ENCODE measurements at places on chromosomes 1 and 21.

DNA sequence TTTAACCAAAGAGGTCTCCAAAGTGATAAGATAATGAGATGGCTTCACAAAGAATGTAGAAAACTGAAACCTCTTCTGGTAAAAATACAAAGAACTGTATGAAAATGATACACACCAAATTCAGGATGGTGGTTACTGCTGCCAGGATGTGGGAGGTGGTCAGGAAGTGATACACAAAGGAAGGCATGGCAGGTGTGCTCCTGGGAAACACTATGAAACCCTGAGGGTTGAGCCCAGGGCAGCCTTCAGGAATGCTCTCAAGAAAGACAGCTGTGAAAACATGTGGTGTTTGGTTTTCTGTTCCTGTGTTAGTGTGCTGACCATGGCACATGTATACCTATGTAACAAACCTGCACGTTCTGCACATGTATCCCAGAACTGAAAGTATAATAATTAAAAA, 109.3 kb downstream of the NTNG1 start:
- DNase-seq = no peak

- no peak for DNase-seq
Measured at GRCh38 chr1:44220001-44220751, 6.9 kb downstream of the DMAP1 start.

DNA sequence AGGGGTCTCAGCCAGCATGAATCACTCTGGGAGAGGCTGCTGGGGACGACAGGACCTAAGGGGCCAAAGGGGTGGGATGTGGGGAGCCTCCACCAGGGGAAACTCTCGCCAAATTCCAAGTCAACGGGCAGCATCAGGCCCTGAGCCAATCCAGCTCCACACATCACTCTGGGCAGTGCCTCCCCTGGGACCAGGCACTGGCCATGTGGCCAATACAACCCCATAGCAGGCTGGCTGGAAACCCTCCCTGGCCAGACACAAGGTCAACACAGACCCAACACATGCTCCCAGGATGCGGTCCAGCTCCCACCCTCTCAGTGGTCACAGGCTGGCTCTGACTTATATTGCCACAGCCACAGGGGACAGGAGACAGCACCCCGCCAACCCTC, 60.0 kb downstream of the MEGF6 start:
- DNase-seq = no peak

GRCh38 chr21:37195059-37195458, 72.1 kb downstream of the VPS26C start:
- DNase-seq = no peak

DNA sequence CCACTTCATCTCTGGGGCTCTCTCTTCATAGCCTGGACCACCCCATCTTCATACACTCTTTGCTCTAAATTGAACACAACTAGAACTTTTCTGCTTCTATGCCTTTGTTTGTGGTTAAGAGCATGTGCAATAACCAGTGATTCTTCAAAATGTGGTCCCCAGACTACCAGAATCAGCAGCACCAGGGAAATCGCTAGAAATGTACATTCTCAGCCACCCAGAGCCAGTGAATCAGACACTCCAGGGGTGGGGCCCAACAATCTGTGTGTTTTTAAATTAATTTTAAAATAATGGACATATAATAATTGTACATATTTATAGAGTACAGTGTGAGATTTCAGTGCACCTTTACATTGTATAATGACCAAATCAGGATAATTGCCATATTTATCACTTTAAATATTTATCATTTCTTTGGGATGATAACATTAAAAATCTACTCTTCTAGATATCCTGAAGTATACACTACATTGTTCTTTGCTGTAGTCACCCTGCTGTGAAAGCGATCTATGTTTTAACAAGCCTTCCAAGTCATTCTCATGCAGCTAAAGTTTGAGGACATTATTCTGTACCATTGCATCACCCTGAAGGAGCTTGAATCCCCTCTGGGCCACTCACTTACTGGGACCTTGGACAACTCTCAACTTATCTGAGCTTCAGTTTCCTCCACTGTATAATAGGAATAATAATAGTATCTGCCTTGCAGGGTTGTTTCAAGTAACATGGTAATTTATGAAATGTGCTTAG, 10.8 kb downstream of the GRHL3 start:
- DNase-seq = no peak

GRCh38 chr1:30032302-30032701, 691.1 kb downstream of the MATN1 start:
- DNase-seq = no peak

DNA sequence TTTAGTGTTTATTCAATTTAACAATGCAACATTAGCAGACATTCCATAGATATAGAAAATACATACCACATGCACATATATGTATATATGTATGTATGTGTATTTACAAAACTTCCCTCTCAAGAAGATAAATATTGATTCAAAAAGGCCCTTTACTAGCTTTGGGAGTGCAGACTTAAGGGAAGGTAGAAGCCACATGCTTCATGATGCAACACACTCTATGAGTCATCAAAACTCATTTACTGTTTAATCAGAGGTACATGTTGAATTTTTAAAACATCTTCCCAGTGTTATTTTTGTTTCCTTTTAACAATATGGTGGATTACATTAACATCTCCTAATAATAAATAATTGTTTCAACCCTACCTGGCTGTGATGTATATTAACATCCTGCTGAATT, 61.4 kb upstream of the KIRREL1 start:
- DNase-seq = no peak

DNA sequence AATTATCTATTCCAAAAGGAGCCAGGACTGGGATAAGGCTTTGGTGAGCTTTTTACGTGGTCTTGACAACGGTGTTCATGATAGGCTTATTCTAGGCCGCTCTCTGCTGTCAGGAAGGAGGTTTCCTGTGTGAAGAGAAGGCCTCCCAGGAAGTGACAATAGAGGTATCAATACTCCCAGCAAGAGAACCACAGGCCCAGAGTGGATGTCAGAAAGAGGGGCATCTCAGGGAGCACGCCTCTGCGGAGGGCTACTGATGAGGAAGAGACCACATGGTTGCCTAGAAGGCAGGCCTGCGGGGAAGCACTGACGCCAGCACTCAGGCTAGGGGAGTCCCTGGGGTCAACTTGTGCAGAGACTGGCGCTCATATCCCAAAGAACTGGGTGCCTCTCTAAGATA, 60.4 kb downstream of the ITPKB start:
- DNase-seq = no peak

- DNase-seq = no peak
Measured at GRCh38 chr1:24338447-24338846, 19.3 kb downstream of the GRHL3 start.

DNA sequence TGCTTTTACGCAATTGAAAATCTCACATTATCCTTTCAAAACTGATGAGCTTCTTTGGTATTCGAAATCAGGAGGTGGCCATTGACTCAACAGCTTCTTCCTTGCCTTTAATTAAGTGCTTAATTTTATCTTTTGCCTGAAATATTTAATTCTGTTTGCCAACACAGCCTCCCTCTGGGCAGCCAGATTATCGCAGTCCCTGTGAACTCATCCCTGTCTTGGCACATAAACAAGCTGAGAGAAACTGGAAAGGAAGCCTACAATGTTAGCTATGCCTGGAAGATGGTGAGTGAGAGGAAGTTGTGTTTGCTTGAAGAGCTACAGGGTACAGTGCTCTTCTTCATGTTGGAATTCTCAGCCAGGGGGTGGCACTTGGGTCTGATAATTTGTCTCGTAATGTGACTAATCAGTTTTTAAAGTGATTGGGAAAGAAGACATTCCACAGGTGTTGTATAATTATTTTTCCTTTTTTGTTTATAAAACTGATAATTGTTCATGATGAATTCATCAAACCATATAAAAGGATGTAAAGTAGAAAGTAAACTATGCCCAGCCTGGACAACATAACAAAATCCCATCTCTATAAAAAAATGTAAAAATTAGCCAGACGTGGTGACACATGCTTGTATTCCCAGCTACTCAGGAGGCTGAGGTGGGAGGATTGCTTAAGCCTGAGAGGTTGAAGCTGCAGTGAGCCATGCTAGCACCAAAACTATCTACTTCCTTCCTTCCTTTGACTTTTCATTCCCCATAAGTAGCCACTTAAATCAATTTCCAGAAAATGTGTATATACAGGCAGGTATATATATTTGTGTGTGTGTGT, 90.1 kb upstream of the RAVER2 start:
- DNase-seq = no peak

GRCh38 chr1:2275796-2276536, 47.8 kb downstream of the SKI start:
- DNase-seq = no peak

DNA sequence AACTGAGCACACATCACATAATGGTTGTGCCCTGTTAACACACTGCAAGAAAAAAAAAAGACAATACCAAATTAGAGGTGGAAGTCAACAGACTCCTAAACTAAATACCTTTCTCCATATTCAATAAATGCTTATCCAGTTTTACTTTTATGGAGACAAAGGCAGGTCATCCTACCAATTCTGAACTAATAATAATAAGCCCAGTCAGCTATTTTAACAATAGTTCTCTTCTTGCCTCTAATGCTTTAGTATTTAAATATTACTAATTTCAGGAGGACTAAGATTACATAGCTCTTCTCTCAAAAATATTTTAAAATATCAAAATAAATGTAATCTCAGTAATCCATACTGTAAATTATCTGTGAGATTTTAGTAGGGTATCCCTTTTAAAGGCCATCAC, 10.5 kb downstream of the COPA start:
- DNase-seq = no peak

- DNase-seq = no peak
Measured at GRCh38 chr1:13901597-13901996, 201.6 kb downstream of the PRDM2 start.

DNA sequence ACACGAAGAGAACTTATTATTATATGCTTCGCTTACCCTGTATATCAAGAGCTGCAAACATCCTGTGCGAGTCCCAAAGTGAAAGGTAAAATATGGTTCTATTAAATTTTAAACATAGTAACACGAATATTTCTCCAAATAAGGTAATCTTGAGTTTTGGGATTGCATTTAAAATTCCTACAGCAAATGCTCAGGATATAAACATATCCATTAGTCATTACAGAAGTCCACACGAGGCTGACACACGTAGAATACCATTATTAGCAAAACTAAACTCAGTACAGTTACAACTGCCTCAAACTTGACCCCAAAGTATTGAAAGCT, 282 bp upstream of the LYPLAL1 start:
- DNase-seq = no peak

DNA sequence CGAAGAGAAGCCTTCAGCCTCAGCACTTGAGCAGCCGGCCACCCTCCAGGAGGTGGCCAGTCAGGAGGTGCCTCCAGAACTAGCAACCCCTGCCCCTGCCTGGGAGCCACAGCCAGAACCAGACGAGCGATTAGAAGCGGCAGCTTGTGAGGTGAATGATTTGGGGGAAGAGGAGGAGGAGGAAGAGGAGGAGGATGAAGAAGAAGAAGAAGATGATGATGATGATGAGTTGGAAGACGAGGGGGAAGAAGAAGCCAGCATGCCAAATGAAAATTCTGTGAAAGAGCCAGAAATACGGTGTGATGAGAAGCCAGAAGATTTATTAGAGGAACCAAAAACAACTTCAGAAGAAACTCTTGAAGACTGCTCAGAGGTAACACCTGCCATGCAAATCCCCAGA, 78.4 kb downstream of the PRDM2 start:
- DNase-seq = no peak

GRCh38 chr1:199010492-199010891, 371.7 kb downstream of the PTPRC start:
- no peak for DNase-seq

DNA sequence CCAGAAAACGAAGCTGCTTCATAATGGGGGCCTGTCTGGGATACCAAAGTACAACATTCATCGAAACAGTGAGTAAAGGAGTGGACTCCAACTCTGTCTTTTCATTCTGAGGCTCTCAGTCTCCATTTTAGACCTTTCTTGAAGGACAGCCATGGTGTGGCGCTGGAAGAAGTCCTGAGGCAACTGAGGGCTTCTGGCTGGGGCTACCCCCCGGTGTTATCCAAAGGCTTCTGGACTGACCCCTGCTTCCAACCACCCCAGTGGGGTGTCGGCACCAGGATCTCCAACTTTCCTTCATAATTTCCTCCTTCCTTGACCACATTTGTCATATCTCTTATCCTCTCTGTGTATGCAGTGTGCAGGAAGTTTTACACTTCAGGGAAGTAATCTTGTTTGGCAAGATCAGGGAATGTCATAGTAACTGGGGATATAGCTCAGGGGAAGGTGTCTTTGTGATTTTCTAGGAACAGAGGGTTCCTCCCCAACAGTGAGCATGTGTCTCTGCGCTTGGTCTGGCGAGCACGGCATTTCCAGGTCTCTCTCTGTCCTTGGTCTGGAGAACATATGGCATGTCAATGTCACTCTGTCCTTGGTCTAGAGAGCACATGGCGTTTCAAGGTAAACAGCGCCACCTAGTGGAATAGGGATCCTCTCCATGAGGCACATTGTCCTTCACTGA, 19.4 kb upstream of the BSDC1 start:
- DNase-seq = peak; percentile 32

DNA sequence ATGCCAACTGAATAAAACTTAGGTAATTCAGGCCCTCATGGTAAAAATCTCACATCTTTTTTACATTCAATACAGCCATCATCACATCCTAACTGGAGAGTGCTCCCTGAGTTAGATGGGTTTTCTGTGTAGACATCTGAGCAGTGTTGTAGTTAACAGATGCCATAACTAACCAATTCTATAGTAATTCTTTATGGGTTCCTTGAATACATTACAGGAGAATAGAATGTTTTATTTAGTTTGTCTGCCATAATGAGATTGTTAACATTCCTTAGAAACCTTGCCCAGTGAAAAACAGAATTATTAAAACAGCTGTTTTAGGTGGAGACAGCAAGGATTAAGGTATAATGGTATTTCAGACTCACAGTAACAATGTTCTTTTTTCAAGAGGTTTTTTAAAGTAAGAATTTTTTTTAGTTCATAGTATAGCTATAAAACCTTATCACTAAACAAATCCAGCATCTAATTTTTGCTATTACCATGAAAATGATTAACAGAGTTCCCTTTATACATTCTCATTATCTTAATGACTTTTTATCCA, 95.3 kb downstream of the ATP5PO start:
- no peak for DNase-seq

DNA sequence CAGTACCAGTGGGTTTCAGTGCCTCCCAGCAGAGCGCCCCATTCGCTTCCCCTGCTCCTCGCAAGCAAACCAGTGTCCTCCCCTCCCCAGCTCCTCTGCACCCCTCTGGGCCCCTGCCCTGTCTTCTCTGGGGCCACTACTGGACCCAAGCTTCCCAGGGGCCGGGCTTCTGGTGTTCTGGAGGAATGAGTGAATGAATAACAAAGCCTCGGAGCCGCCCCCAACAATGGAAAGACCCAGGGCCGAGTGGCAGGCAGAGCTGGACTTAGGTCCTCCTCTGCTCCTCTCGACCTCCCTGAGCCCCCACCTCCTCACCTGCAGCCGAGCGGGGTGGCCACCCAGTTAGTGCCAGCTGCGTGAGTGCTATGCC, 37.6 kb downstream of the MATN1 start:
- DNase-seq = no peak

- DNase-seq = no peak
Measured at GRCh38 chr1:181936269-181936668, 125.2 kb downstream of the ZNF648 start.

- no peak for DNase-seq
Measured at GRCh38 chr1:160357286-160358002, 9.4 kb upstream of the NHLH1 start.

Measured in activated T-helper 1 cell treated with anti-CD3 and anti-CD28 coated beads, Interleukin-2, amount 50 U/mL, for 16 hours (primary cell).